ENCODE measurements at places on chromosomes 4 and X.

- DNase-seq, result no peak
Measured at GRCh38 chr4:56958111-56958517, 19.3 kb downstream of the NOA1 start.

DNA sequence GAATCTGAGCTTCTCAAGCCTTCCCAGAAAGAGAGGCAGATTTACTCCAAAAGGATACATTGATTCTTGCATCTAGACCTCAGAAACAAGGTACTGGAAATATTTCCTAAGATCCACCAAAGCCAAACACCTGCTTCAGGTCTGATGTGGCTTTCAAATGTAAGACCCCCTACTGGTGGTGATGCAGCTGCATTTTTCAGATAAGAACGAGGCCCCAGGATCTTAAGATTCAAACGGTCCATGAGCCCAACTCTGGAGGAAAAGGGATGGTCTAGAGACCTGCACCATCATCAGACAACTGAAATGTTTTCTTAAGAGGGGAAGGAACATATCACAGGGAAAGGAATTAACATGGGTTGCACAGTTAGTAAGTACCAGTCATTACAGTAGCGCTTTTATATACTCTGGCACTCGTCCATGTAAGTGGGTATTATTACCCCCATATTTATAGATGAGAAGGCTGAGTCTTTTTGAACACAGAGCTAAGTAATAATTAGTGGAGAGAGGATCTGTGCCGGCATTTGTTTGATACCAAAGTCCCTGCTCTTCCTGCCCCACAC is 73.7 kb downstream of the LEF1 start:
- DNase-seq, result no peak

DNA sequence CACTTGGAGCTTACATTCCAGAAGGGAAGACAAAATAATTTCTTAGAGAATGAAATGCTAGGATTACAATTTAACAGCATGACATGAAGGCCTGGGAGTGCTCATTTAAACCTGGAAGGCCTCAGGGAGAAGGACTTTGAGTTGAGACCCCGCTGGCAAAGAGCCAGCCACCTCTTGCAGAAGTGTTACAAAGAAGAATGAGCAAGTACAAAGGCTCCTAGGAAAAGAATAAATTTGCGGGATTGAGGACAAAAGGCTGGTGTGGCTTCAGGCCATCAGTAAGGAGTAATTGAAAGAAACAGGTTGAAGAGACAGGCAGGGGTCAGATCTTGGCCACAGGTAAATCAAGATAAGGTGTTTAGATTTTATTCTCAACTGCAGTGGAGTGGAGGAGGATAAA is 3.1 kb upstream of the ELOVL6 start:
- no peak for DNase-seq

DNA sequence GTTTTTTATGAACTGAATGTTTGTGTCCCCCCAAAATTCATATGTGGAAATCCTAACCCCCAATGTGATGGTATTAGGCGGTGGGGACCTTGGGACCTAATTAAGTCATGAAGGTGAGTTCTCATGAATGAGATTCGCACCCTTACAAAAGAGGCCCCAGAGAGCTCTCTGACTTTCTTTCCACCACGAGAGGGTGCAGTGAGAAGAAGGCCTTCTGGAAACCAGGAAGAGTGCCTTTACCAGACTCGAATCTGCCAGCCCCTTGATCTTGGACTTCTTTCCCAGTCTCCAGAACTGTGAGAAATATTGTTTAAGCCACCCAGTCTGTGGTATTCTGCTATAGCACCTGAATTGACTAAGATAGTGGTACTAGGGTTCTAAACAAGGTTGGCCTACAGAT is 40.8 kb downstream of the STK26 start:
- peak; percentile 0 for DNase-seq

- no peak for DNase-seq
Measured at GRCh38 chr4:158788516-158788915, 19.7 kb downstream of the FNIP2 start.

GRCh38 chrX:122546269-122546668 is 637.8 kb upstream of the GRIA3 start:
- no peak for DNase-seq

DNA sequence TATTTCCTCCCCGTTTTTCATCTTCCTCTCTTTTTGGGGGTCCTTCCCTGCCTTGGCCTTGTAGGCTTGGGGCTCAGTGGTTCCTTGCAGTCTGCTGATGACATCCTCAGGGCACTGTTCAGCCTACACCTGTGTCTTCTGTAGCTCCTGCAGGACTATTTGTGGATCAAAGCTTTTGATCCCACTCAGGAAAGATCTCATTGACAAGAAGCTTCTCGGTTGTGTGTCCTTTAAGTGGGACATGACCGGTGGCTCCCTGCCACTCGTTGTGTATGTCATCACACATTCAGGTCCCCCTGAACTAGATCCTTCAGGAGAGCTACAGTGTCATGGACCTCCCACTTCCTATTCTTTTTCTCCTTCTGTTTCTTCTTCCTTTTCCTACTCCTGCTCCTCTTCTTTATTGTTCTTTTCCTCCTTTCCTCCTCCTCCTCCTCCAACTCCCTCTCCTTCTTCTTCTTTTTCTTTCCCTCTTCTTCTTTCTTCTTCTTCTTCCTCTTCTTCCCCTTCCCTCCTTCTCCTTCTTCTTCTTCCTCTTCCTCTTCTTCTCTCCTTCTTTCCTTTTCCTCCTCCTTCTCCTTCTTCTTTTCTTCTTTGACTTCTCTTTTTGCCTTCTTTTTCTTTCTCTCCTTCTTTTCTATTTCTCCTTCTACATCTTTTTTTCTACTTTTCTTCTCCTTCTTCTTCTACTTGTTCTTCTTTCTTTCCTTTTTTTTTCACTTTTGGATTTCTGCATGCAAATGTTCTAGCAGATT is 67.8 kb downstream of the NBDY start:
- DNase-seq, result no peak

DNA sequence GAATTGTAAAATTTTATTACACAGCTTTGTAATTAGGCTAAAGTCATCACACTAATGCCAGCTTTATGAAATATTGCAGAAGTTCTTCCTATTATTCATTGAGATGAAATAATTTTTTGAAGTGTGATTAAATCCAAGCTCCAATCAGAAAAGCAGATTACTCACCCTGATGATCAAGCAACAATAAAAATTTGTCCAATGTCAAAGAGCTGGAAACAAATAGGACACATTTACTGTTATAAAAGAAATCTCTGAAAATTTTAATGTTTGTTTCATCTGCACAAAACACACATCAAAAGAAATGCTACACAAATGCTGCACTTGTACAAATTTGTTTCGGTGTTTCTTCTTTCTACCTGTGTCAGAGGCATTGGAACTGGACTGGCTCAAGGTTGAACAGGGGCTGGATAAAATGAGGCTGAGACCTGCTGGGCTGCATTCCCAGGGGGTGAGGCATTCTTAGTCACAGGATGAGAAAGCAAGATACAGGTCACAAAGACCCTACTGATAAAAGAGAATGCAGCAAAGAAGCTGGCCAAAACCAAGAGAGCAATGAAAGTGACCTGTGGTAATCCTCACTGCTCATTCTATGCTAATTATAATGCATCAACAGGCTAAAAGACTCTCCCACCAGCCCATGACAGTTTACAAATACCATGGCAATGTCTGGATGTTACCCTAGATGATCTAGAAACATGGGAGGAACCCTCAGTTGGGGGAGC is 78.3 kb downstream of the GASK1B start:
- no peak for DNase-seq

- no peak for DNase-seq
Measured at GRCh38 chr4:99574530-99575324, at the start of gene MTTP. TSS of gene MTTP (plus strand) at chr4:99574824. CDS start at chr4:99574910, 86 bp downstream.

DNA sequence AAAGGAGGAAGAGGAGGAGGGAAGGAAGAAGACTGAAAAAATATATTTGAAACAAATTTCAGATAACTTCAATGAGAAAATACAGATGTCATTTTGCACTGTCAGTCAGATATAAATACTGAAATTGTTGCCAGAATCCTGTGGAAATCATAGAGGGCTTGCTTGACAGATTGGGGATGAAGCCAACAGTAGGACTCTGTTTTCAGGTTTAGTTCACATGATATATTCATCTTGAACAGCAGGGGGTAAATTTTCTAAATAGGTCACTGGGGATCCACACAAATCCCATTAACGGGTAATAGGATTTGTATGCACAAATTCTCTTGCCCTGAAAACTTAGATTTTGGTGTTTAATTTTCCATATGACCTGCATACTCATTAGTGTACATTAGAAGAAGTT is 103.3 kb upstream of the PCDH18 start:
- DNase-seq, result no peak

GRCh38 chr4:147779451-147779850 is 47.6 kb downstream of the ARHGAP10 start:
- DNase-seq, result no peak

DNA sequence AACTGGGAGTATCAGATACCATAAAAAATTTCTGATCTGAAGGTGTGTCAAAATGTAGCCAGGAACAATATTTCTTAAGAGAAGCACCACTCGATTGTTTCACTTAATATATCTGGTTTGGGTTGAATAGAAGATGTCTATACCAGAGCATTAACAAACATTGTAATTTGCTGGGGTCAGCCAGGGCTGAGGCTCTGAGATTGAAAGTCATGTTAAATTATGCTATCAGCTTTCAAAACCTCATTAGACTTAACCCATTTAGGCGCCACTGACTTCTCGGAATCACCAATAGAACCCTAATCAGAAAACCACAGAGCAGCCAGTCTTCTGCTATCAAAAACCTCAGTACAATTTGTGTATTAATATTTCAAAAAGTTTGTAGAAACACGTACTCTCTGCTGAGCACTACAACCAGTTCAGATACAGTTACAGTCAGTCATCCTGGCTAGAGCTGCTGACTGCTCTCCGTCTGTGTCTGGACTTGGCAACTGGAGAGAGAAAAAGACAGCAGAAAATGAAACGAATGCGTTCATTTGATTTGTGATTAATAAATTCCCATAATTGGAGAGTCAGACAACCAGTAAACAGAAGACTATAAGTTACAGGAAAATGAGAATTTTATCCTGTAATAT is 848.6 kb upstream of the PABPC4L start:
- DNase-seq, result no peak

GRCh38 chrX:105872941-105873340 is 50.6 kb downstream of the NRK start:
- no peak for DNase-seq
